LoVo (cell line): ENCODE measurements at places on chromosomes 6 and 20.

DNA sequence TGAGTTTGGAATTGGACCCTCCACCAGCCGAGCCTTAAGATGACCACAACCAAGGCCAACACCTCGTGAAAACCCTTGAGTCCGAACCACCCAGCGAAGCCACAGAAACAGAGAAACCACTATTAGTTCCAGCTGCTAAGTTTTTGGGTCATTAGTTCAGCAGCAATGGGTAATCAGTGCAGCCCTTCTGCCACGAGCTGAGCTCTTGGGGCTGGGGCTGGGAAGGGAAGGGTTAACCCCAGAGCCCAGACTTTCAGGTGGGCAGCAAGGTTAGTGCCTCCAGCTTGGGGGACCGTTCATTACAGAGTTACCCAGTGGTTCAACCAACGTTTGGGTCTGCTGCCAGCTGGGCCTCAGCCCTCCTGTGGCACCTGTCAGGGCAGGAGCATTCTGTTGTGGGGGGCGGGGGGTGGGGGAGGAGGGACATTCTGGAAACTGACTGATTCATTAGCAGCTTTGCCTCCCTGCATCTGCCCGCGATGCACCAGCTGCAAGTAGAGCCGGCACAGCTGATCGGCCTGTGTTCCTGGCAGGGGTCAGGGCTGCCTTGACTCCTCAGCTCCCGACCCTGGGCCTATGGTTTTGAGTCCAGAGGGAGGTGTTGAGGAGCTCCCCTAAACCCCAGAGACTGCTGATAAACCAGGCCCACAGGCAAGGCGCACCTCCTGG lies 52.7 kb downstream of the TGM2 start:
- DNase-seq: no peak

GRCh38 chr6:151901009-151901411 lies 93.5 kb downstream of the ESR1 start:
- DNase-seq: no peak

DNA sequence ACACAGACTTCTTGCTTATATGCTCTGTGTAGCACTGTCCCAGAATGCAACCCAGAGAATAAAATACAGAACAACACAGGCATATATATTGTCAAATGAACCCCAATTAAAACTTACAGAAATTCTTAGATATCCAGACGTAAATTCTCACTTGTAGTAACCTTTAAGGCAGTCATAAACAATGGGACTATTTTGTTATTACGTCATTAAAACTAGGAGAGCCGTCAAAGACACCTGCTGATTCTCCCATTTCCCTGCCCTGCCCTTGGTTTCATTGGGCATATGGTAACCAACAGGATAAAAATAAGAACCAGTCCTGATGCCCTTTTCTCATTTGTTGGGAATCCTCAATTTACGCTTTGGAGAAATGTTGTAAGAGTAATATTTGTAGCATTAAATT lies 871.3 kb upstream of the EYS start:
- DNase-seq: no peak

DNA sequence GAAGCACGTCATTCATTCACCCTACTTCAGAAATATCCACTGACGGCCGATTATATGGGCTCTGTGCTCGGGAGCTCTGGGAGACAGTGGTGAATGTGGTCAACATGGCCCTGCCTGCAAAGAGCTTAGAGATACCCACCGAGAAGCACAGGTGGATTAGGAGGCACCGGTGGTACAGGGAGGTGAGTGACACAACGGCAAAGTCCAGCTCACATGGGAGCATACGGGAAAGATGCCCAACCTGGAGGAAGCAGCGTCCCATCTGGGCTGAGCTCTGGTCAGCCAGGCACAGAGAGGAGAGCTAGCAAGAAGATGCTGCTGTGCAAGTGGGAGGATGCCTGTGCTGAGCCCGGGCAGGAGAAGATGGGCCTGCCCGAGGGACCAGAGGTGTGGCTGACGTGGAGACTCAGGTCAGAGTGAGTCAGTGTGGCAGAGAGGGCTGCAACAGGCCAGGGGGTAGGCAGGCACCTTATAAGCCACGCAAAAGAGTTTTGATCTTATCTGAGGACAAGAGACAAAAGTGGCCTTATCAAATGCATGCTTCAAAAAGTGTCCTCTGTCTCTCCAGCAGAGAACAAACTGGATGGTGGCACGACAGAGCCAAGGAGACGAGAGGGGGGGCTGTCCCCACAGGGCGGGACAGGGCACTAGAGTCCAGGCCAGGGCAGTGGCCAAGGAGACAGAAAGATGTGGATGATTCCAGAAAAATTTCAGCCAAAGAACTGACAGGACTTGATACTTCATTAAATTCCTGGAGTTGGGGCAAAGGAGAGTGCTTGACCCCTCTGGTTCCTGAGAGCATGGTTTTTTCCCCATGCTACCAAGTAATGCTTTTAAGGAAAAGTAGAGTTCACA lies 214.6 kb upstream of the SNX9 start:
- DNase-seq: no peak

- DNase-seq: no peak
Observed at GRCh38 chr6:139640921-139641320, 266.5 kb upstream of the CITED2 start.

DNA sequence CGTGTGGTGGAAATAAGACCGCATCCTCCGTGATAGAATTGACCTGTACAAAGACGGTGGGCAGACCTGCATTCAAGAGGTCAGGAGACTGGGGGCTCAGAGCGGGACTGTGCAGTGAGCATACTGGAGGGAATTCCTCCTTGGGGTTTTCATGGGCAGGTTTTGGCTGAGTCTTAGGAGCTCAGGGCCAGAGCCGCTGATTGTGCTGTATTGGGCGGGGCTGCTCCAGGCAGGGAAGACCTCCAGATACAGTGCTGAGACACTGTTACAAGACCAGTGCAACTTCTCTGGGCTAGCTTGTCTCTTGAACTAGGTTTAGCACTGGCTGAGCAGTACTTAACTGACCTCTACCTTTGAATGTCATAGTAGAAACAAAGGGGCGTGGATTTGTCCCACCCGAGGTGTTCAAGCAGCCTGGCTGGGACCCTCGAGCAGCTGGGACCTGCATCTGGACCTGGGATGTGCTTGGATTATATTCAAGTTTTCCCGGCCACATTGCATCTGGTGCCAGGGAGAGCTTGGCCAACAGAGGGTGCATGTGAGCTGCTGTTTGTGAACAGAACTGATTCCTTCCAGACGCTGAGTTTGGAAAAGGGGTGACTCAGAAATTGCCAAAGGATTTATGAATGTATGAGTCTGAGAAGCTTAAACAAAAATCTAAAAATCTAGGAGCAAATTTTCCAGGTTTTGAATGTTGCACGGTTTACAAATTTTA lies 33.4 kb upstream of the SLC22A1 start:
- DNase-seq: peak; percentile 9

DNA sequence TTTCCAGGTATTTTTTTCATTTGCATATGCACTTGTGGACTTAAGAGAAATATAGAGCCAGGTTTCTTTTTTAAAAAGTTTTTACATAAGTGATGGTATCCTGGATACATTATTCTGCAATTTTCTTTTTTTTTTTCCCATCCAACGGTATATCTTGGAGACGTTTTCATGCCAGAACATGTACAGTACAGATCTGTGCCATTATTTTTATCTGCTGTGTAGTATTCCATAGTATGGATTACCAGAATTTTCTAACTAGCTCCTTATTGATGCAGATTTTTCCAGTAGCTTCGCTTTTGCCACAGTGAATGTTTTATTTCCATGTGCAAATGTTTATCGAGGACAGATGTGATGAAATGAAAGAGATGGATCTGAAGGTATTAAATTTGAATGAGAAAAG lies 34.1 kb downstream of the PPP1R16B start:
- DNase-seq: no peak

GRCh38 chr6:18328540-18328939 lies 58.6 kb upstream of the RNF144B start:
- DNase-seq: no peak

- no peak for DNase-seq
Observed at GRCh38 chr20:2006452-2007361, 12.8 kb upstream of the PDYN start.

DNA sequence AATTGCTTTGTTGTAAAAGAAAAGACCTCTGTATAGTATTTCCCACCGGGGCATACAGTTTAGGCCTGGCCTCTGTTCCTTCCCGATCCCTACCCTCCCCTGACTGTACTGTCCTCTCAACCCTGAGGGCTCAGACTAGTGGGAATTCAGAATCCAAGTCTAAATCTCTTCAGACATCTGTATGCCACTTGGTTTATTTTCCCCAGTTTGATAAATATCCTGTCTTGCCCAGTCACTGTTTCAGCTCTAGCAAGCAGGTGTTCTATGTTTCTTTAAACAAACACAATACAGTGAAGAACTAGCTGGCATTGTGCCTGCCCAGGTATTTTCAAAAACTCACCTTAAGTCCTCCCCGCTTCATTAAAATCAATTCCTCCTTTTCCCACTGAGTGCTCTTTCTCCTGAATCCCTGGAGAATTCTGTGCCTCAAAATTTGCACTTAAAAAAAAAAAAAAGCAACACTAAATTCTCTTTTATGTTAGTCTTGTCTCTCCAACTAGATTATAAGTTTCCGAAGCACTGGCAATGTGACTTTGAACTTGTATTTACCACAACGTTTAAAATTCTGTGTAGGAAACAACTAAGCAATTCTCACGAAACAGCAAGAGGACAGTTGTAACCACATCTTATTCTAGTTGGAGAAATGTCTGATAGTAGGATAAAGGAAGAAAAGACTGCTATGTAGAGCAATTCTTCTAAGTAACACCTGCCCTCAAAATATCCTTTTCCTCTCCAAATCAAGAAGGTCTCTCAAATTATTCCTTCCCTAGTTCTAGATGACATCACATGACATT lies 112.0 kb upstream of the CARMIL1 start:
- no peak for DNase-seq

DNA sequence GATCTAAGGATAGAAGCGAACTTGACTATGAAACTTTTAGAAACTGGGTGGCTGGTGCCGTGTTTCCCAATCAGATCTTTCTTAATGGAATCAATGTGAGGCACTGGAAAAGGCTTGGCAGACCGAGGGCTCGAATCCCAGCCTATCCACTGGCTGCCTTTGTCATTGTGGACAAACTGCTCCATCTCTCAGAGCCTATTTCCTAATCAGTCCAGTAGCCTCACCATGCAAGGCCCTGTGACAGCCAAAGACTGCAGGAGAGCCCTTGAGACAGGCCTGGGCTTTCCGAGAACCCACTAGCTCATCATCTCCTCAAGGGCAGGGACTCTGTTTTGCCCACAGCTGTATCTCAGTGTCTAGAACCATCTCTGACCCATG lies 43.4 kb downstream of the SPDEF start:
- no peak for DNase-seq

GRCh38 chr6:4371207-4371921 lies 236.0 kb upstream of the ECI2 start:
- no peak for DNase-seq

DNA sequence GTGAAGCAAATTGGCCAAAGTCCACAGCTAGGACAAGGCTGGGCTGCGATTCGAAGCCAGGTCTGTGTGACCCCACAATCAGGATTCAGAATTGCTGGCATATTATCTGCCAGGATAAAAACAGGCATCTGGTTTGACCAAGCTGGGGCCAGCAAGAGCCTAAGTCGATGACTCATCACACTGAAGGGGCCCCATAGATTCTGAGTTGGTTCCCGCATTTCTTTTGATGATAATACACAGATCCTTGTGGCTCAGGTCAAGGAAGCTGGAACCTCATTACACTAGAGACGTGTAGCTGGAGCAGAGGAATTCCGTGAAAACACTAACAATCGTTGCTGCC lies 6.5 kb downstream of the KCNB1 start:
- no peak for DNase-seq
